Skeletal muscle tissue (tissue), 5 donors: ENCODE measurements at places on chromosomes 2 and 18. TPM values are rescaled to one million over a fixed set of nuclear protein-coding genes. Genes with fewer than 3 reads are reported as not detected.

Gene PLEKHH2
- 16.2 TPM for total RNA-seq

Gene SEC11C
- 5.2 TPM for total RNA-seq

Gene TCF4
- total RNA-seq: 205 TPM

Gene PIEZO2
- 41.2 TPM for total RNA-seq

Gene IL1RN
- total RNA-seq: not detected

Gene RNF152
- 17.2 TPM for total RNA-seq
